Osteoblast (primary cell): ENCODE measurements at places on chromosomes 4 and X. TPM values are rescaled to one million over a fixed set of nuclear protein-coding genes. Genes with fewer than 3 reads are reported as not detected.

The H2BW2 gene
- total RNA-seq: not detected in 2 replicates

The CXCL11 gene
- total RNA-seq: not detected in 2 replicates

The MAGEC3 gene
- total RNA-seq: not detected in 2 replicates

The SSX1 gene
- not detected in 2 replicates for total RNA-seq

The BLOC1S4 gene
- total RNA-seq: 10.0 and 10.9 TPM in 2 replicates

The PASD1 gene
- not detected in 2 replicates for total RNA-seq

The BEX3 gene
- 144 and 150 TPM in 2 replicates for total RNA-seq

The SPATA18 gene
- 30.8 and 41.3 TPM in 2 replicates for total RNA-seq

The PPP1R3F gene
- total RNA-seq: 3.2 and 4.0 TPM in 2 replicates

The SSX4 gene
- total RNA-seq: not detected in 2 replicates
